ENCODE measurements at places on chromosomes 2 and 18. TPM values are rescaled to one million over a fixed set of nuclear protein-coding genes. Genes with fewer than 3 reads are reported as not detected.

DNA sequence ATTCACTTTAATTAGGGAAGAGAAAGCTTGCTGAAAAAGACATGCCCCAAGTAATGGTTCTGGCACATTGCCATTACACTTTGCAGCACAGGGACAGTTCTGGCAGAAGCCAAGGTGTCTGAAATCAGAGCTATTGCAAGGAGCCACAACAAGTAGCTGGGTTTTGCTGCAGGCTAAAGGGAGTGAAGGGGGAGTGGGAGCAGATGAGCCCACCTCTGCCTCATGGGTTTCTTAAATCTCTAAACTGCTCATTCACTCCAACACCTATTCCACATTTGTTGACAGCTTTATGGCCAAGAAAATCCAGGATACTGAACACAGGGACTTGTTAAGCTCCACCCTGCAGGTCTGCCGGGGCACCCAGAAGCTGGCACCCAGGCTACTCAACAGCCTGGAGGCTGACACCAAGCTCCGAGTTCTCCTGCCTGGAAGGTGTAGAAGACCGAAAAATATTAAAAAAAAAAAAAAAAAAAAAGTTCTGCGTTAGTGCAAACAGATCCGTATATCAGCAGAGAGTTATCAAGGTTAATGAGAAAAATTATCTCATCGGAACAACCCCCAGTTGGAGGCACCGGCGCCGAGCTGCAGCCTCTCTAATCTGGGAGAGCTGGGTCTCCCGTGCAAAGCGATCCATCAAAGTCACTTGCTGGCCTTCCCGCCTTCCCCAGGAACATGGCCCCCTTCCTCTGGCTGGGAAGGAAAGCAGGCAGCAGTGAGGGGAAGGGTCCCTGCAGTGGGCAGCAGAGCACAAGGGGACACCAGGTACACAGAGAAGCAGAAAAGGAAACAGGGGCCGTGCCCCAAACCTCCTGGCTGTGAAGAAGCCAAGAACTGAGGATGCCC, 123.7 kb downstream of the HNMT start:
- no peak for DNase-seq

DNA sequence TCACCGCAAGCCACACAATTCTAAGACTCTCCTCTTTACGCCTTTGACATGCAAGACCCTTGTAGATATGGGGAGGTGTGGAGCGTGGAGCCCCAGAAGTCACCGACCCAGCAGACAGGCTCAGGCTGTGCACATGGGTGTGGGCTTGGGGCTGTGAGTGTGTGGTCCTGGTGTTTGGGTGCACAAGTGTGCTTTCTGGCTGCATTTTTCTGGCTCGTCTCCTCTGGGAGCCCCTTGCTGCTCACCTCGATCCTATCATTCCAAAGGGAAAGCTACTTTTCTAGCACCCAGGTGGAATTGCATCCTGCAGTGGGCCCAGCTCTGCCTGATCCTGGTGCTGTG, 143.0 kb downstream of the ACOXL start:
- DNase-seq = no peak

GRCh38 chr2:236782938-236783337, 213.3 kb downstream of the ACKR3 start:
- no peak for DNase-seq

DNA sequence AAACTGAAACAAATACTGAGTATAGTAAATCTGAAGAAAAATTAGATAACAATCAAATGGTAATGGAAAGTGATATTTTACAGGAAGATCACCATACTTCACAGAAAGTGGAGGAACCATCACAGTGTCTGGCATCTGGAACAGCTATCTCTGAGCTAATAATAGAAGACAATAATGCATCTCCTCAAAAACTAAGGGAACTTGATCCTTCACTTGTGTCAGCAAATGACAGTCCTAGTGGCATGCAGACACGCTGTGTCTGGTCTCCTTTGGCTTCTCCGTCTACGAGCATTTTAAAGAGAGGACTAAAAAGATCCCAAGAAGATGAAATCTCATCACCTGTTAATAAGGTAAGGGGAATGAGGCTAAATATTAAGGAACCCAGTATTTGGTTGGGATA, 56.1 kb downstream of the RIF1 start:
- DNase-seq = no peak

GRCh38 chr18:79608069-79608468, 71.5 kb upstream of the CTDP1 start:
- no peak for DNase-seq

DNA sequence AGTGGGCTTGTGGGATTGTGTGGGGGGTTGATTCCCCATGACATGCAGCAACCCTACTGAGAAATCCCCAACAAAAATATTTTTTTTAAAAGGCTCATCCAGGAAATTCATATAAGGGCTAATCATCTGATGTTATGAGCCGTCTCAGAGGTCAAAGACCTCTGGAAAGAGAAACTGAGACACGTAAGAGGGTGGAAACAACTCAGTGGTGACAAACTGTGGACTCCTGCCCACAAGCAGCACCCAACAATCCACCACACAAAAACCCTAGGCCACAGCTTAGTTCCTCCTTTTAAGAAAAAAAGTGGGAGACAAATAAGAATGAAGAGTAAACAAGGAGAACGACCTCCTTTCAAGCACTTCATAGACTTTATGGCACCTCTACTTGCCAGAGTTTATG, 1096.1 kb upstream of the NRXN1 start:
- DNase-seq = no peak

DNA sequence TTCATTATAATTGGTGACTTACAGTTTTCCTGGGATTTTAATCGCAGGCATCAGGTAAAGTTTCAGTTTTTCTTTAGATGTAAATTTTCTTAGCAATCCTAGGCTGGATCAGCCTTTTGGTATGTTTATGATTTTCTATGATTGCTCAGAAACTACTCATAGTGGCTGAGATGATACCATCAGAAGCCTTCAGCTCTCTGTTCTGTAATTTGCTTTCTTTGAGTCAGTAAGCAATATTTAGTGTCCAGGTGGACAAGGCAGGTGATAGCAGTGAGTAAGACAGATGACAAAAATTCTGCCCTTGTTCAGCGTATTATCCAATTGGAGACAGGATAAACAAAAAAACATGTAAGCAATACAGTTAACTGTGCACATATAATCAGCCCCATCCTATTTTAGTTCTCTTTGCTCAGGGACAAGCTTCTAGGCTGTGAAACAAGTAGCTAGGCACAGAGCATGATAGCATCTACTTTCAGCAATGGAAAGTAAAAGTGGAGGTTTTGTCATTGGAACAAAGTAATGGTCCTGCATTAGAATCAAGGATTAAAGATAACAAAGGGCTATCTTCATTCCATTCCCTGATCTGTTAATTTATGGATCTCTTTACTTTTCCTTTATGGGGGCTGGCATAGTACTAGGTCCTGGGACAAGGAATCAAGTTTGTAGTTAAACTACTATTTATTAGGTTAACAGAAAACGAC, 100.8 kb downstream of the EPC2 start:
- DNase-seq = no peak

DNA sequence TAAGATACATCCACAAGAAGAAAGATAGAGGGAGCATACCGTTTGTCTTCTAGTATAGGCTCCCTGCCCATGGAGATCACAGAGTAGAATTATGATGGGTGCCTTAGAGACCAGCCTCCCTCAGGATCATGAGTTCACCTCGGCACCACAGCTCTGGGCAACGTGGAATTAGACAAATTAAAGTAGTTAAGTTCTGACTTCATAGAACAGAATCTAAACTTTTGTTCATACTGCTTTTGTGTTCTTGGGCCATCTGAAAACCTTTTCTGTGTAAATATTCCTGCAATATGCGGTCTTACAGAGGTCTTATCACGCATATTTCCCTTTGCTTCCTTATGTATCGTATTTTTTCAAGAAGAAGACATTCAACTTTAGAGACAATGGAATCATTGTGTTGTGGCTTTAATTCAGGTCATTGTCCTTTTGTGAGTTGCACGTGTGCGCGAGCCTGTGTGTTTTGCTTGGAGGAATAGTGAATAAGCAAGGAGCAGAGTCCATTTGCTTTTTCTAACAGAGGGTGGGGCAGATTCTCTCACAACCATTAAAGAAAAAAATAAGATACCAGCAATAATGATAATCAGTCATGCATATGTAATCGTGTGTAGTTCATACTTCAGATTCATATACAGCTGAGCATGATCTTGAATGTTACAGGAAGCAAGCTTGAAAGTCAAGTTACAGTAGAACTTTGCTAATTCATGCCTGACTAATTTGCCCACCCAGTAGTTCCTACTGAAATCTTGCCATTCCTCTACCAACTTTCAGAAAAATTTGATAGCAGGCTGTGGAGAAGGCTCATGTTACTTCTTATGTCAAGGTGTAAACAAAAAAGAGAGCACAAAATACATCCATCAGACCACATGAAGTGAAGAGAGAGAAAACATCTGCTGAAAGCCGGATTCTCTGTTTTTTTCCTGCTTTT, 243.6 kb downstream of the NEDD4L start:
- DNase-seq = no peak

GRCh38 chr2:25982273-25982967, at the start of gene KIF3C:
Gene KIF3C, minus strand, starts transcription at chr2:25982497. Its CDS starts 580 bp downstream, at chr2:25981917.
- no peak for DNase-seq

- no peak for DNase-seq
Observed at GRCh38 chr2:100260712-100261620, 61.3 kb downstream of the LONRF2 start.

GRCh38 chr2:39547811-39548719, 111.0 kb upstream of the MAP4K3 start:
- DNase-seq = no peak

DNA sequence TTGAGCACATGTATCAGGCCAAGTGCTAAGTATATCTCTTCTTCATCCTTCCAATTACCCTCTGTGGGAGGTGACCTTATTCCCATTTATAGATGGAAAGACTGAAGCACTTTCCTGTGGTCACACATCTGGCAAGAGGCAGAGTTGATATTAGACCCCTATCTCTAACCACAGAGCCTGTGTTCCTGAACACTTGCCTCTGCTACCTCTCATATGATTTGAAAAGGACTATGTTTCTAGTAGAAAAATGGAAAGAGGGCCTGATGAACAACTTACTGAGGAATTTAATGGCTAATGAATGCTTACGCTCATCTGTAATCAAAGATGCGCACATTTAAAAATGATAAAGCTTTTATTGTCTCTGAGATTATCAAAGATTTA, 46.2 kb upstream of the DYNC2LI1 start:
- no peak for DNase-seq

GRCh38 chr2:101375653-101376052, 11.7 kb downstream of the CREG2 start:
- no peak for DNase-seq

DNA sequence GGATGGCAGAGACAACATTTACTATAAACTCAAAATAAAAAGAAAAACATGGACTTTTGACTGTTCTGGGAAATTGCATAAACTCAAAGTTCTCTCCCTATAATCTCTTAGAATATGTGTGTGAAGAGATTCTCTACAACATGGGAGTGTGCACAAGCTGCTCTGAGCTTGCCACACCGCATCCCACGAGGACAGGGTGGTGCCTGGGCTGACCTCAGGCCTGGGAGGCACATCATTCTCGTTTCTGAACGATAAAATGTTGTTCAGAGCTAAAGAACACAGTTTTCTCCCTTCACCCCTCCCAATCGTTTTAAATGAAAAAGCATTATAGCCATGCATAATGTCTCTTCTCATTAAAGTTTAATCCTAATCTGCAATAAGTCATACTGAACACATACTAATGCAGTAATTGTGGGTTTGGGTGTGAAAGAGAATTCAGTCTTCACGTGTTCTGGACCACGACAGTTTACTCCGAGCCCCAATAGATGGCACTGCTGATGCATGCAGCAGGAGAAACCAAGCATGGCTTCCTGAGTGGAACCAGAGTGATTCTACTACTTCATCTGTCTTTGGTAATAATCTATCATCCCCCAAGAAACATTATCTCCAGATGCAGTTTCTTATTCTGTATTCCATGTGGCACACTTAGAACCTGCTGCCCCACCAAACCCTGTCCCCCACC, 46.9 kb upstream of the LAMA1 start:
- no peak for DNase-seq

GRCh38 chr2:180276733-180277132, 269.6 kb upstream of the CWC22 start:
- no peak for DNase-seq

DNA sequence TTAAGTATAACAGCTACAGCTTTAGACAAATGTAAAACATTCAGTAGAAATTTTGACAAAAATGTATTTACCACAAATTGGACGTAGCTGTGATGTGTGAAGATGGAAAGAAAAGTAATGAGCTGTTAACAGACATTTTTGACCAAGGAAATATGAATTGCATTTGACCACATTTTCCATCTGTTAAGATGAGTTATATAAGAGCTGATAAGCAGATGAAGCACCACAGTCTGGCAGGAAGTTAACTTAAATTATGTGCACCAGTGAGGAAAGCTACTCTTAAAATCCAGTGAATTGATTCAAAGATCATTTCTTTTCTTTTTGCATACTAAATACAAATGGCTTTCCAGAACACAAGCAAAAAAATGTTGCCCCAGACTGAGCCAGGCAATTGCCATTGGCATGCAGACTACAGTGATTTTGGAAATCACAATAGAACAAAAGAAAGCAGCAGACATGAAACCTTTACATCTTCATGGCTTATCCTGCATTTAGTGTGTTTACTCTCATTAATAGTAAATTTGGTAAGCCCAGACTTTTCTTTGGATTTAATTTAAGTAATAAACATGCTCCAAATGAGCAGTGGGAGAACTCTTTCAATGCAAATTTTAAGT, 493.7 kb downstream of the TMX3 start:
- DNase-seq = no peak

DNA sequence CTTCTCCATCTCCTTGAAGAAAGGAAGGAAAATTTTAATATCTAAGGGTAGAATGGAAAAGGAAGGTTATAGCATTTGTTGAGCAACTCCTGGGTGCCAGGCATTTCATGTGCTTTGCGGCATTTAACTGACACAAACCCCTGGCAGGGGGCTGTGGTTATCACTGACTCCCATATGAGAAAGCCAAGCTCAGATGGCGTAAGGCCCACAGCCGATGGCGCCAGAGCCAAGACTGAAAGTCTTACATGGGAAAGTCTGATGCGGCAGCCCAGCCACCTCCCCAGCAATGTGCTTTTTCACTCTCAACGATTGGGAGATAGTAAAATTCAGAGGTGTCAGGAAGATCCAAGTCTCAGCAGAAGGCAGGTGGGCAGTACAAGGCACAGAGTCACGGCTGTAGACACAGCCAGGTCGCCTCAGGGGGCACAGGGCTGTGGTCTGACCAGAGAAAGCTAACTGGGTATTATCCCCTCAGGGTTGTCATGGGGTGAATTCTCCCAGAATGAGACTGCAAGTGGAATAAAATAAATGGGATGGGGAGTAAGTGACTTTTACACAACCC, 324.2 kb upstream of the NCKAP5 start:
- no peak for DNase-seq

DNA sequence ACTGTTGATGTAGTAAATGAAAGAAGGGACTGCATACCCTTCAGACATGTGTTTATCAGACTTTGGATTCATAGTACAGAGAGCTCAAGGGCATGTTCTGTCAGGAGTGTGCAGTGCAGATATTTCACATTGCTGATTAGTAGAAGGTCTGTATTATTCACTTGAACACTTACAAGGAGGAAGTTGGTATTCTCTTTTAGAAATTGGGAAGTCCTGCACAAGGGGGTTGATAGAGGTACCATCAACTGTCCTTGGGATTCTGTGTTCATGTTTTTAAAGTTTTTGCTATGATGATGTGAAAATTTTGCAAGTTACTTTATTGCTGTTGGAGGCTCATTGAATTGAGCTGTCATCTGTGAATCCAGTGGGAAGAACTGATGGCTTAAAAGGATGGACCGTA, 6.7 kb downstream of the PSMD1 start:
- DNase-seq = no peak

GRCh38 chr2:85419009-85419675, 628 bp downstream of the SH2D6 start:
- no peak for DNase-seq

RASGRP3 gene
- total RNA-seq = 16.2 TPM
